Activated CD4-positive, alpha-beta T cell treated with anti-CD3 and anti-CD28 coated beads for 36 hours (primary cell): ENCODE measurements at places on chromosomes 3 and 15. TPM values are rescaled to one million over a fixed set of nuclear protein-coding genes. Genes with fewer than 3 reads are reported as not detected.

GRCh38 chr15:38477637-38478036 is 23.7 kb downstream of the FAM98B start:
- no peak overlapping the region for H3K4me3 ChIP-seq
- peaks cover 41% of the 10 kb centered on the region for H3K36me3 ChIP-seq
- no peak overlapping the region for H3K27ac ChIP-seq
- peaks cover 28% of the 10 kb centered on the region for H3K4me1 ChIP-seq
- no peaks in the 10 kb centered on the region for H3K27me3 ChIP-seq

KNG1 gene
- not detected for total RNA-seq

EXD1 gene
- total RNA-seq = not detected

PRR20G gene
- total RNA-seq = not detected

DNA sequence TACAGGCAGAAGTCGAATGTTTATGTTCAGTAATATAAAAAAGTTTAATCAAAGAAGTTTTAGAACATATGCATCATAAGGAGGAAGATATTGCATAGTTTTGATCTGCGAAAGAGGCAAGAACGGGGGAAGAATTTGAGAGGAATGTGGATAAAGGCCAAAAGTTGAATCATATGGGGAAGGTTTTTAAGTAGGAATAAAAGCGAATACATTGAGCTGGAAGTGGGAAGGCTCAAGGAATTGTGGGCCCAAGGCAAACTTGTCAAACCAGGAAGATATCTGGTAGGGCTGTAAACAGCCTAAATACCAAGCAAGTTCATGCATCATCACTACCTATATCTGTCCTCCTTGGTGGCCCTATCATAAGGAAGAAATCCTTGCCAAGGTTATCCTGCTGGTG is 186.9 kb downstream of the MAGI1 start:
- no peaks in the 10 kb centered on the region for H3K36me3 ChIP-seq
- no peaks in the 10 kb centered on the region for H3K4me1 ChIP-seq
- no peaks in the 10 kb centered on the region for H3K27me3 ChIP-seq
- no peak overlapping the region for H3K27ac ChIP-seq

GRCh38 chr15:72797338-72797689 is 13.8 kb upstream of the ADPGK start:
- H3K36me3 ChIP-seq = no peaks in the 10 kb centered on the region
- peaks cover 24% of the 10 kb centered on the region for H3K27me3 ChIP-seq
- H3K4me3 ChIP-seq = peak overlapping the region; percentile 67
- no peak for DNase-seq
- peaks cover 9% of the 10 kb centered on the region for H3K4me1 ChIP-seq

- no peak overlapping the region for H3K27ac ChIP-seq
- H3K27me3 ChIP-seq = no peaks in the 10 kb centered on the region
- H3K36me3 ChIP-seq = no peaks in the 10 kb centered on the region
- no peak overlapping the region for H3K4me3 ChIP-seq
Measured at GRCh38 chr3:150675587-150675986, 28.1 kb downstream of the ERICH6 start.

ALDH1A2 gene
- not detected for total RNA-seq

SPTSSB gene
- not detected for total RNA-seq

NSUN3 gene
- total RNA-seq = 17.1 TPM

- H3K36me3 ChIP-seq = no peaks in the 10 kb centered on the region
- H3K27ac ChIP-seq = no peak overlapping the region
- no peak for DNase-seq
- H3K27me3 ChIP-seq = no peaks in the 10 kb centered on the region
- H3K4me3 ChIP-seq = no peak overlapping the region
Measured at GRCh38 chr3:87575550-87575949, 299.2 kb upstream of the POU1F1 start.

DNA sequence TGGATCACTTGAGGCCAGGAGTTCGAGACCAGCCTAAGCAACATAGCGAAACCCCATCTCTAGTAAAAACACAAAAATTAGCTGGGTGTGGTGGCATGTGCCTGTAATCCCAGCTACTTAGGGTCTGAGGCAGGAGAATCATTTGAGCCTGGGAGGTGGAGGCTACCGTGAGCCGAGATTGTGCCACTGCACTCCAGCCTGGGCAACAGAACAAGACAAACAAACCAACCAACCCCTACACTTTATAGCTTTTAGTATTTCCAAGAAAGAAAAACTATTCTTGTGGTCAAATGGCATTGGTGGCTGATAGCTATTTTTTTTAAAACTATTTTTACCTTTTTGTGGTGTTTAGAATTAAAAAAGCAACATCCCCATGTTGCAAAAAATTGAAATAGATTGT is 7.2 kb downstream of the TMEM45A start:
- no peaks in the 10 kb centered on the region for H3K36me3 ChIP-seq
- H3K4me1 ChIP-seq = no peaks in the 10 kb centered on the region
- no peak for DNase-seq
- H3K27me3 ChIP-seq = peaks cover 19% of the 10 kb centered on the region
- H3K27ac ChIP-seq = no peak overlapping the region
- H3K4me3 ChIP-seq = no peak overlapping the region

GRCh38 chr3:24493746-24494617 is 668 bp downstream of the THRB start:
- H3K27ac ChIP-seq = no peak overlapping the region
- peak; percentile 7 for DNase-seq
- no peaks in the 10 kb centered on the region for H3K36me3 ChIP-seq

DNA sequence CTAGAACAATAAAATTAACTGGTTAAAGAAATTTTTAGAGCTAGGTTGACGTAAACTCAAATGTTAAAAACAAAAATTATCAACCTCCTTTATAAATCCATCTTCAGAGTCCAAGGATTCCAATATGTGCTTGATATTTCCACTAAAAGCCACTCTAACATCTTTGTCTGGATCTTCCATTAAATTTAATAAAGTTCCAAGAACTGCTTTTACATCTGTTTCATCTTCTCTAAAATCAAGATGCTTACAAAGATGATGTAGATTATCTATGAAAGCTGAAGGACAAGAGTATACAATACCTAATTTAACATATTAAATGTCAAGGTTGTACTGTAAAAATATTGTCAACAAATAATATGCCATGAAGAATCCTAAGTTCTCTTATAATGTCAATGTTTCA is 24.8 kb downstream of the ATR start:
- H3K27ac ChIP-seq = no peak overlapping the region
- no peaks in the 10 kb centered on the region for H3K27me3 ChIP-seq
- H3K4me1 ChIP-seq = no peaks in the 10 kb centered on the region
- no peak for DNase-seq
- peaks cover 51% of the 10 kb centered on the region for H3K36me3 ChIP-seq

C3orf22 gene
- not detected for total RNA-seq

DNA sequence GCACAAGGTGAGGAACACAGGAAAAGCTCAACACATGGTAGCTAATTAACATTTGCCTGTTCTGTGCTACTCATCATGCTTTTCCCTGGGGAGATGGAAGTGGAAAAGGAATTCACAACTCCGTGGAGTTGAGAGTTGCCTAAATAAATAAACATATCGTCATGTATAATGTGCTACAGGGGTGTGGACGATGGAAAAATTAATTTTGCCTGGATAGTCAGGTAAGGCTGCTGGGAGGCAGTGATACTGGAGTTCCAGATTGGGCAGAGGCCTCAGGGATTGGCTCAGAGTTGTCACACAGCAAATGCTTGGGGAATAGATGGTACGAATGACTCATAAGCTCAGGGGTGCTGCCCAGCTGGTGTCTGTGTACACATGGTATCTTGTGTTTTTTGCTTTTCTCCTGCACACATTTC is 3.1 kb upstream of the ABHD6 start:
- no peak overlapping the region for H3K4me3 ChIP-seq
- peaks cover 18% of the 10 kb centered on the region for H3K27me3 ChIP-seq
- peaks cover 8% of the 10 kb centered on the region for H3K4me1 ChIP-seq
- no peaks in the 10 kb centered on the region for H3K36me3 ChIP-seq
- peak; percentile 16 for DNase-seq
- H3K27ac ChIP-seq = no peak overlapping the region

DUOXA1 gene
- total RNA-seq = 0.19 TPM

- H3K4me3 ChIP-seq = no peak overlapping the region
- no peak overlapping the region for H3K27ac ChIP-seq
- no peaks in the 10 kb centered on the region for H3K4me1 ChIP-seq
- DNase-seq = no peak
Measured at GRCh38 chr3:184479426-184480126, 82.0 kb upstream of the EPHB3 start.

SLC6A1 gene
- not detected for total RNA-seq

DNA sequence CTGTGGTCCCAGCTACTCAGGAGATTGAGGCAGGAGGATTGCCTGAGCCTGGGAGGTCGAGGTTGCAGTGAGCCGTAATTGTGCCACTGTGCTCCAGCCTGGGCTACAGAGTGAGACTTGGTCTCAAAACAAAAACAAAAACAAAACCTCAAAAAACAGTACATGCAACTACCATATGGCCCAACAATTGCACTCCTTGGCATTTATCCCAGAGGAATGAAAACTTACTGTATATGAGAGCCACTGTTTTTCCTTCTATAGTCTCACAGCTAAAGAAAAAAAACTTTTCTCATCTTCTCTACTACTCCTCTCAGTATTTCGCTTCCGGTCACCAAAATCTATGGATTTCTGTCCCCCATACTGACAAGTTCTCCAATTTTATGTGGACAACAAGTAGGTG is 84.3 kb downstream of the FLNB start:
- H3K27ac ChIP-seq = no peak overlapping the region
- no peak for DNase-seq
- peaks cover 7% of the 10 kb centered on the region for H3K36me3 ChIP-seq

PRSS50 gene
- not detected for total RNA-seq

GRCh38 chr3:152472672-152472954 is 203.9 kb downstream of the MBNL1 start:
- peaks cover 9% of the 10 kb centered on the region for H3K4me1 ChIP-seq
- H3K36me3 ChIP-seq = peaks cover under 1% of the 10 kb centered on the region
- peak overlapping the region; percentile 39 for H3K4me3 ChIP-seq
- no peak for DNase-seq
- H3K27ac ChIP-seq = peak overlapping the region; percentile 55
- no peaks in the 10 kb centered on the region for H3K27me3 ChIP-seq

ZBTB47 gene
- 0.62 TPM for total RNA-seq

DNA sequence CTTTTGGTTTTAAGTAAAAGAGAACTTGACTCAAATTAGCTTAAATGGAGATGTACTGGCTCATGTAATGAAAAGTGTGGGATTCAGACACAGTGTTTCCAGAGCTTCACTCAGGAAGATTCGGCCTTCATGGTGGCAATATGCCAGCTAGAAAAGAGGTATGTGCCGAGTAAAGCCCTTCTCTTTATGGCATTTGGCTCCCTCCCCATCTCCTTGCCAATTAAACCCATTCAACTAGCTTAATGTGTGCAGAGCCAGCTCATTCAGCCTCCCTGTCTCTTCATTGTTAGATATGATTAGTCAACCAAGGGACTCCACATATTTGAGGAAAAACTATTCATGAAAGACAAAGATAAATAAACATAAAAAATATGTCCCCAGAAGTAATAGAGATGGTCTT is 15.0 kb upstream of the TRANK1 start:
- H3K4me1 ChIP-seq = peaks cover 16% of the 10 kb centered on the region
- DNase-seq = no peak
- no peak overlapping the region for H3K4me3 ChIP-seq
- H3K36me3 ChIP-seq = no peaks in the 10 kb centered on the region
- no peaks in the 10 kb centered on the region for H3K27me3 ChIP-seq
- no peak overlapping the region for H3K27ac ChIP-seq

GRCh38 chr3:171307046-171307585 is 153.1 kb downstream of the TNIK start:
- DNase-seq = no peak
- H3K4me3 ChIP-seq = no peak overlapping the region
- H3K27me3 ChIP-seq = no peaks in the 10 kb centered on the region
- H3K36me3 ChIP-seq = peaks cover 5% of the 10 kb centered on the region
- H3K27ac ChIP-seq = no peak overlapping the region

DNA sequence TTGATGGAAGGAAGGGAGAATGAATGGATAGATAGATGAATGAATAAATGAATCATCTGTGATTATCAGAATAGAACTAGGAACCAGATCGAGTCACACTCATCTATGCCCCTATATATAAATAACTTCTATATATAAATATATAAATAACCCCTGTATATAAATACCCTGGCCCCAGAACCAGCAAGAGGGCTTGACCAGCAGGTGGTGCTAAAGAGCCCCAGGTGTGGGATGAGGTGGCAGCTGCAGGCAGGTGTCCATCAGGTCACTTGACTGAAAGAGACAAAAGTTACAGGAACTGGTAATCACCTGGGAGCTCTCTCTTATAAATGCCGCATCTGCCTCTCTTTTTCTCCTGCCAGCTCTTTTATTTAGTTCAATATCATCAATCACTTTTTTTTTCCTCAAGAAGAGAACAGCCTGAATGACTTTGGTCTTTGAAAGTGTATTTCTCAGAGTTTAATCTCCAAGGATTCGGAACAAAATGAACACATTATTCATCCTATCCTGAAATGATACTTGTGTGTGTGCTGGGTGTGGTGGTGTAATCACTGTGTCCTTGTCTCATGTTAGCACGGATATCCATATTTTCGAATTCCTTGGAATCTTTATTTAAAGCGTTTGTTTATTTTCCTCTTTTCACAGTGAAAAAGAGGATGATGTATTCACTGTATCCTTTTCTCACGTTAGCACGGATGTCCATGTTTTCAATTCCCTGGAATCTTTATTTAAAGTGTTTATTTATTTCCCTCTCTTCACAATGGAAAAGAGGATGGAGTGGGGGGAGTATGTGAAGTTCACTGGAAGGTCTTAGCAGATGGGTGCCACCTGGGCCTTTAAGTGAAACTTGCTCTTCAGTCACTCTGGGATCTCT is 35.4 kb upstream of the ATG7 start:
- peaks cover 46% of the 10 kb centered on the region for H3K4me1 ChIP-seq
- peaks cover 2% of the 10 kb centered on the region for H3K36me3 ChIP-seq
- H3K27me3 ChIP-seq = peaks cover 23% of the 10 kb centered on the region
- peak; percentile 90 for DNase-seq

- no peaks in the 10 kb centered on the region for H3K4me1 ChIP-seq
- H3K27ac ChIP-seq = no peak overlapping the region
- H3K36me3 ChIP-seq = no peaks in the 10 kb centered on the region
- H3K4me3 ChIP-seq = no peak overlapping the region
Measured at GRCh38 chr3:144403040-144403457, 431.4 kb downstream of the DIPK2A start.

DNA sequence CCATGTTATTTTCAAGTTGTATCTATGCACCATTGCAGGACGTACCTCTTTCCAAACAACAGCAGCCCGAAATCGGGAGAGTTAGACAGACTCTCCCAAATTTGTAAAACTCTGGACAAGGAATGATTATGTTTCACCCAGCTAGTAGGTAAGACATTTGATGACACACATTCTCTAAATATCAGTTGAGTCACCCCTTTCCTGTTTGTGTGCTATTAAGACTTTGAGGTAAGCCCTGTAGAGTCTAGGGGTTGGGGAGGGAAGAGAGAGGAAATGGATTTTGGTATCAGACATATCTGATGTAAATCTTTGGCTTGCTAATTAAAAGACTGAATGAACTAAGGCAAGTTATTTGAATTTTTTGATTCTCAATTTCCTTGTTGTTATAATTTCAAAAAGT is 999.0 kb downstream of the TUSC7 start:
- H3K4me1 ChIP-seq = no peaks in the 10 kb centered on the region
- no peaks in the 10 kb centered on the region for H3K27me3 ChIP-seq
- DNase-seq = no peak
- no peak overlapping the region for H3K4me3 ChIP-seq
- H3K36me3 ChIP-seq = no peaks in the 10 kb centered on the region

- no peaks in the 10 kb centered on the region for H3K36me3 ChIP-seq
- DNase-seq = no peak
- no peaks in the 10 kb centered on the region for H3K4me1 ChIP-seq
- H3K27ac ChIP-seq = no peak overlapping the region
- peaks cover 2% of the 10 kb centered on the region for H3K27me3 ChIP-seq
Measured at GRCh38 chr15:49748791-49749190, 127.9 kb downstream of the DTWD1 start.
